ENCODE measurements at places on chromosomes 7 and 10. TPM values are rescaled to one million over a fixed set of nuclear protein-coding genes. Genes with fewer than 3 reads are reported as not detected.

The COL1A2 gene
- not detected for total RNA-seq

The C10orf71 gene
- total RNA-seq = not detected

The ADD3 gene
- total RNA-seq = 44.0 TPM

The ICA1 gene
- 0.31 TPM for total RNA-seq

The C7orf33 gene
- not detected for total RNA-seq

The HECW1 gene
- total RNA-seq = not detected

GRCh38 chr7:85554236-85555178 is 367.7 kb upstream of the SEMA3D start:
- no peaks in the 10 kb centered on the region for H3K27me3 ChIP-seq
- DNase-seq = no peak
- no peaks in the 10 kb centered on the region for H3K36me3 ChIP-seq
- no peaks in the 10 kb centered on the region for H3K4me1 ChIP-seq
- H3K27ac ChIP-seq = no peak overlapping the region

GRCh38 chr10:31011017-31011664 is 20.5 kb downstream of the ZNF438 start:
- H3K27ac ChIP-seq = no peak overlapping the region
- no peak overlapping the region for H3K4me3 ChIP-seq
- peaks cover under 1% of the 10 kb centered on the region for H3K4me1 ChIP-seq
- H3K27me3 ChIP-seq = no peaks in the 10 kb centered on the region

DNA sequence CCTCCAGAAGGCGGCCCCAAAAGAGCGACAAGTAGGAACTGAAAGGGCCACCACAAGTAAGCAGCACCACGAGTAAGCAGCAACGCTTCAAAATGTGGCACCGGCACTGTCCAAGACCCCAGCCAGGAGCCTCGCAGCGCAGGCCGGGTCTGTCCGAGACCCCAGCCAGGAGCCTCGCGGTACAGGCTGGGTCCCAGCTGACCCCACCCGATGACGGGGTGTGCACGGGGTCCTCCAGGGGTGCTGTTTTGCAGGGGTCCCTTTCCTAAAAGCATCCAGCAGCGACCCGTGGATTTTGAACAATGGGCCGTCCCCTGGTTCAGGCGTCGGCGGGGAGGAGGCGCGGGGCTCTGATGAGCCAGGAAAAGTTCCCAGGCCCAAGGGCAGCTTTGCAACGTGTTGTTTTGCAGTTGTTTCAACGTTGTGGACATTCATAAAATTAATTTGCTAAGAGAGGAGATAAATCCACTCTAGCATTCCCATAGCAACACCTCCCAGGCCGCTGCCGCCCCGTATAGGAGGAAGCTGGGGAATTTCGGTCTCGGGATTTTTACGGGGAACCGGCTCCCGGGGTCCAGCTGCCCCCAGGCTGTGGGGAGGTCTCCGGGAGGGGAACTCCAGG is 51.6 kb upstream of the PDGFA start:
- no peaks in the 10 kb centered on the region for H3K4me1 ChIP-seq
- no peak overlapping the region for H3K27ac ChIP-seq
- no peaks in the 10 kb centered on the region for H3K27me3 ChIP-seq
- H3K36me3 ChIP-seq = no peaks in the 10 kb centered on the region
- no peak for DNase-seq
- H3K4me3 ChIP-seq = no peak overlapping the region

DNA sequence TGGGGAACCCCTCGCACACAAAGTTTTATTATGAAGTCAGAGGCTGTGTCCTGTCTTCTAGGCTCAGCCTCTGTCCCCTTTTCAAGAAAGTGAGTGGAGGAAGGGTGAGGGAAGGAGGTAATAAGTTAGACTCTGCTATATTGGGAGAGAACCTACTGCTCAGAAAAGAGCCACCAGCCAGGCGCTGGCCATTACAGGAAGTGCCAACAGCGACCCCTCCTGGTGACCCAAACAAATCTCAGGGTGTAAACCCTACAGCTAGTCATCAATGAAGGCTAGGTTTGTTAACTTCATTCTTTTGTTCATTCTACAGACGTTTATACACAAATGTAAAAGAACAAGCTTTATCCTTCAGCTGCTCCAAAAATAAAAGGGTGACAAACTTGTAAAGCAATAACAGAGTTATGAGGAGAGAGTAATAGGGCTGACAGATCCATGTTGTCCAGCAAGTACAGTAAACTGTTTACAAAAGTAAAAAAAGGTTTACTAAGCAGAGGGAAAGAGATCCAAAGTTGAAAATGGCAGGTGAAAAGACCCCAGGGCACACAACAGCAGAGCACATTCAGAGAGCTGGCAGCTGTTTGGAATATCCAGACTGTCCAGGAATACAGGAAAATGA is 82.7 kb downstream of the FAM204A start:
- no peak overlapping the region for H3K4me3 ChIP-seq
- H3K27me3 ChIP-seq = peaks cover 30% of the 10 kb centered on the region
- H3K27ac ChIP-seq = no peak overlapping the region
- H3K4me1 ChIP-seq = no peaks in the 10 kb centered on the region
- no peaks in the 10 kb centered on the region for H3K36me3 ChIP-seq
- no peak for DNase-seq

DNA sequence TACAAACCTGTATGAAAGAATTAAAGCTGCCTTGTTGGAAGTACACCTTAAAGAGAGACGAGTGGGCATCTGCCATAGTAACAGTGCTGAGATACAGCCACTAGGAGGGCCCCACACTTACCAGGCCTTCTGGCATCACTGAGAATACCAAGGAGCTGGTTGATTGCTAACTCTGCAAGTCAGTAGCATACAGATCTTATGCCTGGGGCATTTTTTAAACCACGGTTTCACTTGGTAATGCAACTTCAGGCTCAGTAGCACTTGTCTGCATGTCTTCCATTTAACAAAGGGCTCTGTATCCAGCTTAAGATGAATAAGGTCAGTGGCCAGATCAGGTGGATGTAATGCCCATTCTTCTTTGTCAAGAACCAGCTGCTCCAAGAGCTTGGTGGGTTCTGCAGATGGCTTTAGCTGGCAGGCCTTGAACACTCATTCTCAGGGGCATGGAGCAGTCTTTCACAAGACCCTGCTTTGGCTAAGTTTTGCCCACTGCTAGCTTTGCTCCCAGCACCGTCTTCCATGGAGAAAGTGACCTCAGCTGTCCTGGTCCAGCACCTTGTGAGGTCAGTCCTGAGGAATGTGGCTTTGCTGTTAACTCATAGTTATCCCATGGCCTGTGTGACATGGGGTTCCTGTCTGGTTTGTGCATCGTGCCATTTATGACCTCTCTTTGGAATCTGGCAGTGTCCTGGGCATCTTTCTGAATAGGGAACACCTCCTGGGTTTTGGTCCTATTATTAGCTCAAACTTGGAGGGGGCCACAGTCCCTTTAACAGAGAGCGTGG is 68.1 kb downstream of the BMPER start:
- no peak overlapping the region for H3K4me3 ChIP-seq
- no peak for DNase-seq
- no peaks in the 10 kb centered on the region for H3K36me3 ChIP-seq
- H3K27me3 ChIP-seq = no peaks in the 10 kb centered on the region

- H3K36me3 ChIP-seq = no peaks in the 10 kb centered on the region
- H3K4me1 ChIP-seq = no peaks in the 10 kb centered on the region
- H3K4me3 ChIP-seq = no peak overlapping the region
- no peak overlapping the region for H3K27ac ChIP-seq
- H3K27me3 ChIP-seq = no peaks in the 10 kb centered on the region
- DNase-seq = no peak
Observed at GRCh38 chr7:81469153-81469868, 300.5 kb downstream of the HGF start.

All from natural killer cell treated with Interleukin-12 subunit alpha and Interleukin-12 subunit beta and Interleukin-15 and Interleukin-18, amount 100 ng/mL, for 72 hours (primary cell).